Activated CD4-positive, alpha-beta T cell treated with anti-CD3 and anti-CD28 coated beads, Interleukin-2, amount 10 ng/mL, durations not matched to agents 7 days and 5 days (primary cell): ENCODE measurements at places on chromosomes 11 and 22. TPM values are rescaled to one million over a fixed set of nuclear protein-coding genes. Genes with fewer than 3 reads are reported as not detected.

GRCh38 chr22:21936151-21936775 is 16.4 kb downstream of the PPM1F start:
- H3K27me3 ChIP-seq, result no peaks in the 10 kb centered on the region
- no peak overlapping the region for H3K27ac ChIP-seq
- H3K36me3 ChIP-seq, result peaks cover 2% of the 10 kb centered on the region
- no peak overlapping the region for H3K4me3 ChIP-seq
- peaks cover 40% of the 10 kb centered on the region for H3K4me1 ChIP-seq

- peaks cover 56% of the 10 kb centered on the region for H3K27me3 ChIP-seq
- H3K27ac ChIP-seq, result no peak overlapping the region
- H3K4me1 ChIP-seq, result no peaks in the 10 kb centered on the region
These were observed 125.9 kb downstream of the TEAD1 start for GRCh38 chr11:12800032-12800671.

- DNase-seq, result no peak
- H3K4me1 ChIP-seq, result peaks cover 41% of the 10 kb centered on the region
- H3K36me3 ChIP-seq, result peaks cover 10% of the 10 kb centered on the region
- peak overlapping the region; percentile 37 for H3K27ac ChIP-seq
- H3K4me3 ChIP-seq, result peak overlapping the region; percentile 59
- H3K27me3 ChIP-seq, result no peaks in the 10 kb centered on the region
These were observed 1.0 kb downstream of the CTSD start for GRCh38 chr11:1762537-1763302.

DNA sequence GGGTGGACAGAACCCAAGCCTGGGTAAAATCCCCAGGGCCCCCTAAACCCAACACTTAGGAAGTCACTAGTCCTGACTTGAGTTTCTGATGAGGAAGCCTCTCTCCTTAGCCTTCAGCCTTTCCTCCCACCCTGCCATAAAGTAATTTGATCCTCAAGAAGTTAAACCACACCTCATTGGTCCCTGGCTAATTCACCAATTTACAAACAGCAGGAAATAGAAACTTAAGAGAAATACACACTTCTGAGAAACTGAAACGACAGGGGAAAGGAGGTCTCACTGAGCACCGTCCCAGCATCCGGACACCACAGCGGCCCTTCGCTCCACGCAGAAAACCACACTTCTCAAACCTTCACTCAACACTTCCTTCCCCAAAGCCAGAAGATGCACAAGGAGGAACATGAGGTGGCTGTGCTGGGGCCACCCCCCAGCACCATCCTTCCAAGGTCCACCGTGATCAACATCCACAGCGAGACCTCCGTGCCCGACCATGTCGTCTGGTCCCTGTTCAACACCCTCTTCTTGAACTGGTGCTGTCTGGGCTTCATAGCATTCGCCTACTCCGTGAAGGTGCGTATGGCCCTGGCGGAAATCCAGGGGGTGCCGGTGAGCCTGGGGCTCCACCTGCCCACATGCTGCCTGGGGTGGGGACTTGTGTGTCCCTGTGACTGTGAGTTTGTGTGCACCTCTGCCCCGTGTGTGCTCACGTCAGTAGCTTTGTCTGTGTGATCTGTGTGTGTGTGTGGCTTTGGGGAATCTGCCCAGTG is at the start of gene IFITM1:
IFITM1 (plus strand) TSS at position 254 of the 767 bp plus-strand sequence; CDS start at position 385, 131 bp downstream.
- H3K27ac ChIP-seq, result peak within 1 kb of the TSS; percentile 99
- H3K36me3 ChIP-seq, result peaks cover 50% of the 10 kb centered on the region
- H3K4me1 ChIP-seq, result peaks cover 21% of the 10 kb centered on the region
- no peaks in the 10 kb centered on the region for H3K27me3 ChIP-seq

DNA sequence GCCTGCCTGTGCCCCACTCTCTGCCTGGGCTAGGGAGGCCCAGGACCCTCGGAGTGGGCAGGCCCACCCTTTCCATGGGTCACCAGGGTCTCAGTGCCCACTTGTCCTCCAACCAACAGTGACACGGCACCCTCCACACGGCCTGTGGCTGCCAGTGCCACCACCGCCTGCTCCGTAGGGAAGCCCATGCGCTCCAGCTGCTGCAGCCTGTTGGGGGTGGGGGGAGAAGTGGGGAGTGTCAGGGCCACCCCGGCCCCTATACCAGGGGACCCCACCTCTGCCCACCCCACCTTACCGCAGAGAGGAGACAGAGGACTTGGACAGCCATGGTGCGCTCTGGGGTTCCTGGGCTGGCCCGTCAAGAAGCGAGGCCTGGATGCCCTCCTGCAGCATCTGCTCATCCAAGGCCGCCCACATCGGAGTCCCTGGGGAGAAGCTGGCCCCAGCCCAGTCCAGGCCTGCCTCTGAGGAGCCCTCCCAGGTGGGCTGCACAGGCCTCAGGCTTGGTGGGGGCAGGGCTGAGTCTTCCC is 7.7 kb downstream of the RHBDD3 start:
- H3K36me3 ChIP-seq, result no peaks in the 10 kb centered on the region
- no peaks in the 10 kb centered on the region for H3K27me3 ChIP-seq
- H3K4me3 ChIP-seq, result no peak overlapping the region
- no peak overlapping the region for H3K27ac ChIP-seq
- no peak for DNase-seq
- H3K4me1 ChIP-seq, result peaks cover 3% of the 10 kb centered on the region

DNA sequence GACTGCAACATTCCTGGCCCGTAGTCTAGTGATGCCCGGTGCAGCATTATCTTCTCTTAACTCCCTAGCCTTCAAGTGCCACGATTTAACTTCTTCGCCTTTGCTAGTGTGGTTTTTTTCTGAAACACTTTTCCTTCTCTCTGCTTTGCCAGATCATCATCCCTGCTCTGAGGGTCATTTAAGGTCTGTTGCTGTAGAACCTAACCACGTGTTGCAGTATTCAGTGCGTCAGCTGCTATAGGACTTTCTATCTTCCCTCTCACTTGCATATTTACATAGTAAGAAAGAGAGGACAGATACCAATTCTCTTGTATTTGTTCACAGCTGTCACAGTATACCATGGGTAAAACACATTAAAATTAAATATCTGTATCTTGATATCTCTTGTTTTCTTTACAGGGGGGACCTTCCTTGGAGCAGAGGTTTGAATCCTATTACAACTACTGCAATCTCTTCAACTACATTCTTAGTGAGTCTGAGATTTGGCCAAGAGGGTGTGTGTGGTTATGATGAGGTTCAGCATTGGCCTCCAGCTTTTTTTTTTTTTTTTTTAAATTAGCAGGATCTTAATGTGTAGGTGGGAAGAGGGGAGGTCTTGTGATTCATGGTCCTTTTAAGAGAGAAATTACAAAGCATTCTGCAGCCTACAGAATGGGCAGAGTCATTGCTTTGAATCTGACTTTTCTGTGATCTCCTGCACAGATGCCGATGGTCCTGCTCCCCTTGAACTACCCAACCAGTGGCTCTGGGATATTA is 13.5 kb downstream of the EIF3L start:
- no peak for DNase-seq
- H3K27ac ChIP-seq, result no peak overlapping the region
- H3K4me3 ChIP-seq, result no peak overlapping the region
- no peaks in the 10 kb centered on the region for H3K27me3 ChIP-seq
- peaks cover 6% of the 10 kb centered on the region for H3K4me1 ChIP-seq

GRCh38 chr22:36369004-36369921 is 18.5 kb downstream of the MYH9 start:
- peak overlapping the region; percentile 73 for H3K4me3 ChIP-seq
- peak overlapping the region; percentile 94 for H3K27ac ChIP-seq
- no peak for DNase-seq
- peaks cover 71% of the 10 kb centered on the region for H3K36me3 ChIP-seq

DNA sequence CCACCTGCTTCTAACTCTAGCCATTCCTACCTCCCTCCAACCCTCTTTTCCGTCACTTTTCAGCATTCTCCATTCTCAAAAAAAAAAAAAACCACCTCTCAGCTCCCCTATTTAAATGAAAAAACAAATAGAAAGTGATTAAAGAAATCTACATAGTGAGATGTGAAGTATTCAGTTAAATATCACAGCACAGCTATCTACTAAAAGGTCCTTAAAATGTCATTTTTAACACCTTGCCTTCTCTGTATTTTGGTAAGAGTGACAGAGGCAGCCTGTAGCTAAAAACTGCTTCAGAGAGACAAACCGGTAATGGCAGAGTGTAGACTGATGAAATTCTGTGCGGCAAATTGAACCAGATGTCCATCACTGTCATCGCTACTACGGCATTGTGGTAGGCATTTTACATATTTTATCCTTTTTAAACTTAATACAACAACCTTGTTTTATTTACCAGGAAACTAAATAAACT is 346 bp upstream of the ALG9 start:
- peak overlapping the region; percentile 87 for H3K27ac ChIP-seq
- H3K27me3 ChIP-seq, result no peaks in the 10 kb centered on the region
- no peak for DNase-seq
- peaks cover 21% of the 10 kb centered on the region for H3K36me3 ChIP-seq

DNA sequence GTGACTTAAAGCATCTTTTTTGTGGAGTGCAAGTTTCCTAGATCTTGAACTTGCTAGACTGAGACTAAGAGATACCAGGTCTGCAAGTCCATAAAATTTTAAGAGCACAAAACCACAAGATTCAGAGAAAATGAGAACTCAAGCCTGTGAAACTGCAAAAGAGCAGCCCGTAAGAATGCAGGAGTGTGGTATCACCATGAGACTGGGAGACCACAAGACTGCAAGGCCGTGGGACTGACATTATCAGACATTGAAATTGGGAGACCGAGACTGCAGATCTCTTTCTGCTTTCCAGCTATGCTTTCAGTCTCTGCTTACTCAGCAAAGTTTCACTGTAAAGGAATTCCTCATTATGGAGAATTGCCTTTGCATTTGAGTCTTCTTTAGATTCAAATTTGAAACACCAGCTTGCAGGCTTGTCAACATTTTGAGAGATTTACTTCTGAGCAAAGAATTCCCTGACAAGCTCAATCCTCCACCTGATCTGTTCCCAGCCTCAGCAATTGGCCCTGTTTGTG is 621.2 kb downstream of the KCNA4 start:
- H3K36me3 ChIP-seq, result no peaks in the 10 kb centered on the region
- no peaks in the 10 kb centered on the region for H3K27me3 ChIP-seq
- H3K27ac ChIP-seq, result no peak overlapping the region

GRCh38 chr11:79419120-79419519 is 21.7 kb downstream of the TENM4 start:
- no peak overlapping the region for H3K27ac ChIP-seq
- H3K4me1 ChIP-seq, result no peaks in the 10 kb centered on the region
- H3K36me3 ChIP-seq, result no peaks in the 10 kb centered on the region
- H3K4me3 ChIP-seq, result no peak overlapping the region
- no peaks in the 10 kb centered on the region for H3K27me3 ChIP-seq
- DNase-seq, result no peak

The APOL6 gene
- total RNA-seq, result 83.6 TPM

The PCSK7 gene
- 187 TPM for total RNA-seq

The KCTD17 gene
- total RNA-seq, result 29.7 TPM

The RBMXL2 gene
- total RNA-seq, result not detected

The ARHGAP42 gene
- total RNA-seq, result 0.10 TPM

The TSPAN4 gene
- 7.9 TPM for total RNA-seq

The TTC36 gene
- 1.8 TPM for total RNA-seq

The YPEL1 gene
- 8.9 TPM for total RNA-seq

The CDC42EP1 gene
- not detected for total RNA-seq

The MYBPC3 gene
- total RNA-seq, result not detected

The ST3GAL4 gene
- total RNA-seq, result 7.6 TPM
